Fibroblast of skin of left quadriceps (primary cell): ENCODE measurements at places on chromosomes 7 and 10.

- DNase-seq = no peak
Observed at GRCh38 chr7:147483634-147484292, 1106.8 kb upstream of the C7orf33 start.

DNA sequence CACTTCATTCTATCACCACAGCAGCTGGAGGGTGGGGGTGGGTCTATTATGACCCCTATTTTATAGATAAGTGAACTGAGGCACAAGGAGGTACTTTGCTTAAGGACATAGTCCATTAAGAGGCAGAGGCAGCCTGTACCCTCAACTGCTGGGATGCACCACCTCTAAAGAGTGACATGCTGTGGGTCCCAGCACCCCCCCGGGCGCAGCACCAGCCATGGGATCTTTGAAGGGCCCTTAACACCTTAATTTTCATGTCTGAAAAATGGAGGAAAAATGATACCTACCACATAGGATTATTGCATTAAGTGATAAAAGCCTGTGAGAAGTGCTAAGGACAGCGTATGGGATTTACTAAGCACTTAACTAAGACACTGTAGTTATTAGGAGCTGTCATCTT, 15.4 kb downstream of the ADCYAP1R1 start:
- DNase-seq = no peak

- no peak for DNase-seq
Observed at GRCh38 chr10:105800641-105801040, 1159.6 kb downstream of the SORCS3 start.

DNA sequence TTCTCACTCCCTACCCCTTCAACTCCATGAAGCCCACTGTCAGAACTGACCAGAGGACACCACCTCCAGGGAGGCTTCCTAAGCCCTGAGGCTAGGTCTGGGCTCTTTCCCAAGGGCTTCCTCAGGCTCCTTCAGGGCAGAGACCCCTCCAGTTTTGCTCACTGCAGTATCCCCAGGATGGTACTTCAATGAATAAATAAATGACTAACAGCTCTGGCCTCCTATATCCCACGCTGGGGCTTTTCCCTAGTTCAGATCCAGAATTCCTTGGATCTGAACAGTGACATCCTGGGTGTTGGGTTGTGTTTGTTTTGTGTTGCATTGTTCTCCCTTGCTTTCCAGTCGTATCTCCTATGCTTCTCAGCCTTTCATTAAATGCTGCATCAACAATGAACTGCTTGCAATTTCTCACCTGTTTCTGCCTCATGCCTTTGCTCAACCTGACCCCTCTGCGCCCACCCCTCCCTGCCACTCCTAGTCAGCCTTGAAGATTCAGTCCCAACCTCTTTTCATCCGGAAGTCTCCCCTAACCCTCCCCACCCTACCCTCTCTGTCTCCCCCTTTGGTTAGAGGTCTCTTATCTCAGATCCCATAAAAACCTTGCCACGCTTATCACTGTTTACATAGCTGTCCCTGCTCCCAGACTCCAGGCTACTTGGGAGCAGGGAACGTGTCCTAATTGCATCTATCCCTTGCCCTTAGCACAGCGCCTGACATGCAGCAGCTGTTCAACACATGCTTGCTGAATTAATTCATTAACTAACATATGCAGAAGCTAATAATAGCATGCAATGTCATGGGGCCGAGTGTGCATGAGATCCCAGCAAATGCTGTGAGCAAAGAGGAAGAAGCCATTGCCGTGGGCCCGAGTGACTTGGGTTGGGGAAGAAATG, 41.7 kb downstream of the PPP1R3C start:
- DNase-seq = no peak

DNA sequence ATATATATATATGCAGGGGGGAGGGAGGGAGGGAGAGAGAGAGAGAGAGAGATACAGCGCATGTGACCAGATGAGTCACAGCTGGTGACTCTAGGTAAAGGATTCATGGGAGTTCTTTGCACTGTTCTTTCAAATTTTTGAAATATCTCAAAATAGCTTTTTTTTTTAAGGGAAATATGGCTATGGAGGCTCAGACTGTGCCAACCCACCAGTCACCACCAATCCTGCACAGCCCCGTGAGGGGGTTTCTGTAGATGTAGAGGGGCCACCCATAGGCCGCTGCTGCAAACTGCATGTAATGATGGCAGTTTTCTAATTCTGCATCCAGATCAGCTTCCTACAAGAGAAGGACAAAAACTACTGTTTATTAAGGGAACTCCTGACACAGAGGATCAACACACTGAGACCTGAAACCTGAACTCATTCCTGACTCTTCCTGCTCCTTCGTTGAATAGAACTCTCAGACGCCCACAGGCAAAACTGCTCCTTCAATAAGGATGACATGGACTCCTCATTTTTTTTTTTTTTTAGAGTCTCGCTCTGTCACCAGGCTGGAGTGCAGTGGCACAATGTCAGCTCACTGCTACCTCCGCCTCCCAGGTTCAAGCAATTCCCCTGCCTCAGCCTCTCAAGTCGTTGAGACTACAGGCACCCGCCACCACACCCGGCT, 17.3 kb downstream of the DAGLB start:
- DNase-seq = no peak

- no peak for DNase-seq
Observed at GRCh38 chr10:118635674-118636402, 40.4 kb upstream of the PRLHR start.

GRCh38 chr7:101099969-101100781, 14.9 kb downstream of the TRIM56 start:
- DNase-seq = peak; percentile 97

DNA sequence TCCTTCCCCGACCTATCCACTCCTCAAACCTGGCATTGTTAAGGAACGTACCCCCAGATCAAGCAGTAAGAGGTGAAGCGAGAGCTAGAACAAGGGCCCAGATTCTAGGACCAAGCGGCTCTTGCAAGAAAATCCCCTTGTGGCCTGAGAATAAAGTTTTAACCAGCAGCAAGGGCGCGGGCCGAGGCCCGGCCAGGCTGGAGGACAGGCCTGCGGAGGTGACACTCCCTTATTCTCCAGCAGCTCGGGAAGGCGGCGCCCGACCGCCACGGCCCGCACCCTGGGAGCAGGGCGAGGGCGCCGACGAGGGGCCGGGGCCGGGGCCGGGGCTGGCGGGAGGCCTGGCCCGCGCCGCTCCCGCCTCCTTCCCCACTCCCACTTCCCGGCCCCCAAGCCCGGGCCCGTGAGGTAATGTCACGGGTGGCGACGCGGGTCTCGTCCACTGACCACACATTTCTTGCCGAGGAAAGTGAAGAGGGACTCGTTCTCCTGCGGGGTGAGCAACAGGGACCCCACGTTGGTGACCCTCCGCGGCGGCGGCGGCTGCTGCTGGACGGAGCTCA, 551 bp downstream of the WASL start:
- no peak for DNase-seq

DNA sequence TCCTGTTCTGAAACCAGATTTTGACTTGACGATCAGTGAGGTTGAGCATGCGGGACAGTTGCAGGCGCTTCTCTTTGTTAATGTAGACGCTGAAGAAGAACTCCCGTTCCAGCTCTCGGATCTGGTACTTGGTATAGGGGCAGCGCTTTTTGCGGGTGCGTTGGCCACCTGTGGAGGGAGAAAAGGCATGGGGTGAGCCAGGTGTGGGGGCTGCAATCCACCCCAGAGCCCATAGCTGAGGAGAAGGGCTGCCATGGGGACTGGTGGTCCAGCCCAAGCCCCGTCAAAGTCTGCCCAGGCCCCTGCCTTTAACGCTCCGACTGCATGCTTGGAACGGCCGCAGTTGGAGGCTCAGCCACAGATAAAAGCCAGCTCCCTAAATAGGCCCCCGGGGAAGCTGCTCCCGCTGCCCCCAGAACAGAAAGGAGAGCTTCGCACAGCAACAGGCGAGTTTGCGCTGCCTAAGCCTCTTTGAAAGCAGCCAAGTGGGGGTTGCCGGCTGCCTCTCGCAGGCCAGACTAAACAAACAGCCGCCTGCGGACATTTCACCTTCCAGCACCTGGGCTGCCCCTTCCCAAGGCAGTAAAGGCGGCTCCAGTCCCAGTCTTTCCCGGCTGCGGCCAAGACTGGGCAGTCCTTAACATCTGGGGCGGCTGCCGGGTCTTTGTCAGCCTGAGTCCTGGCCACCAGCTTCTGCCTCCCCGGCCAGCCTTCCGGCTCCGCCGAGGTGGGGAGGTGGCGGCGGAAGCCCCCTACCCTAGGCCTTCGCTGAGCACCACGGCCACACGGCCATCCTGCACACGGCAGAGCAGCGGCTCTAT, 2.0 kb downstream of the HOXA11 start:
- no peak for DNase-seq

GRCh38 chr10:124622158-124622557, 122.0 kb downstream of the FAM53B start:
- DNase-seq = no peak

DNA sequence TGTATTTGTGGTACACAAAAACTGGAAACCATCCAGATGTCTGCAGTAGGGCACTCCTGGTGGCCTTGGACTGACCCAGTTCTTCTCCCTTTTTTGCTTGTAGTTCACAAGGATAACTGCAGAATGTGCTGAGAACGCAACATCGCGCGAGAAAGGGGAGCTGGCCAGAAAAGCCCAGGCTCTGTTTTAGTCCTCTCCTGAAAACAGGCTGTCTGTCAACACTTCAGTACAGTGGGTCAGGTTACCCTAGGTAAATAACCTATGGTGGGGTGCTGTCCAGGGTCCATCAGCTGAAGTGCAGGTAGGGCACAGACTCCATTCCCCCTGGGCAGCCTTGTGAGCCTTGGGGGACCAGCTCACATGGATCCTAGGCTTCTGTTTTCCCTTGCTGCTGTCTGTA, 495.8 kb downstream of the MDFIC start:
- no peak for DNase-seq

GRCh38 chr7:133303931-133304330, 51.1 kb downstream of the EXOC4 start:
- peak; percentile 14 for DNase-seq

- DNase-seq = no peak
Observed at GRCh38 chr10:48934672-48935501, 4.8 kb downstream of the LRRC18 start.
